ENCODE measurements at places on chromosomes 6 and 20. TPM values are rescaled to one million over a fixed set of nuclear protein-coding genes. Genes with fewer than 3 reads are reported as not detected.

Gene TRIM15
- total RNA-seq = 0.03 TPM

Gene TCF21
- 0.06 TPM for total RNA-seq

Gene HLA-DOB
- 0.05 TPM for total RNA-seq

Gene AGER
- 1.7 TPM for total RNA-seq

Gene TMC2
- total RNA-seq = not detected

Gene WFDC5
- total RNA-seq = not detected

Gene OOEP
- not detected for total RNA-seq

Gene OR2B6
- total RNA-seq = not detected

Gene EPM2A
- 2.2 TPM for total RNA-seq

Gene WFDC10B
- total RNA-seq = not detected

Gene C20orf96
- total RNA-seq = 11.1 TPM

Gene PROKR2
- total RNA-seq = not detected

Gene PDE10A
- 22.6 TPM for total RNA-seq

Gene RFX6
- not detected for total RNA-seq

Gene ECT2L
- total RNA-seq = not detected

Gene ETV7
- total RNA-seq = 0.08 TPM
